ENCODE measurements at places on chromosomes 12 and 14.

- no peak overlapping the region for H3K4me3 ChIP-seq
- peaks cover 2% of the 10 kb centered on the region for H3K27me3 ChIP-seq
- no peaks in the 10 kb centered on the region for H3K4me1 ChIP-seq
- no peak for DNase-seq
Observed at GRCh38 chr12:93602897-93603668, 30.6 kb downstream of the SOCS2 start.

- no peak overlapping the region for H3K27ac ChIP-seq
- no peak overlapping the region for H3K4me3 ChIP-seq
- H3K4me1 ChIP-seq = peaks cover 2% of the 10 kb centered on the region
Observed at GRCh38 chr14:72855913-72856312, 38.0 kb downstream of the DPF3 start.

DNA sequence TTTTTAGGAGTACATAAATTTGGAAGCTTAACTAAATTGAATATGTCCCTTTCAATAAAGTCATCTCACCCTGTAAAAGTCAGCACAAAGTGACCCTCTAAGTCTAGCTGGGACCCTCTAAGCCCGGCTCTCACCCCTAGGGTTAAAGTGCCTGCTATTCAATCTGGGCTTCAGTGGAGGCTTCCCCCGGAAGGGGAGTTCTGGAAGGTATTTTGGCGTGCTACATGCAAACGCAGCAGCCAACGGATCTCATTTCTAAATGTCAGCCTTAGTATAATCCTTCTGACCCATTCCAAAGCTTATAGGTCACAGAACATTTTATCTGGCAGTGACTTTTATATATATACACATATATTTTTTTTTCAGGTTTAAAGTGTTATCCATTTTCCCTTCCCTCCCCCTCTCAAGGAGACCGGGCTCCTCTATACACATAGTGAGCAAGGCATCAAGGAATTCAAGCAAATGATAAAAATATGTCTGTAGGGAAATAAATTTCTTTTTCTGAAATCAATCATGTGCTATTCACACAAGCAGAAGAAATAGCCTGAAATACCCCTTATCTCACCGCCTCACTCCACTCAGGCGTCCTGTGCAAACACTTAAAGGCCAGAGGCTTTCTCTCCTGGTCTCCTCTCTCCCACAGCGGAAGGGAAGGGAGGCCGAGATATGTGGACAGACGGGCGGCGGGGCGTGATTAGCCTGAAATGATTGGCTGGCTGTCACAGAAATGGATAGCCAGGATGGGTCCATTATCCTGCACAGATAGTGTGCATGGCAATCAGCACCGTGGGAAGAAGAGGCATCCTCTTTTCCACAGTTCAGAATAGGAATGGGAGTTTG lies 301.7 kb downstream of the GALC start:
- H3K27me3 ChIP-seq = peaks cover 14% of the 10 kb centered on the region
- no peak overlapping the region for H3K27ac ChIP-seq
- no peak overlapping the region for H3K4me3 ChIP-seq
- no peaks in the 10 kb centered on the region for H3K36me3 ChIP-seq

DNA sequence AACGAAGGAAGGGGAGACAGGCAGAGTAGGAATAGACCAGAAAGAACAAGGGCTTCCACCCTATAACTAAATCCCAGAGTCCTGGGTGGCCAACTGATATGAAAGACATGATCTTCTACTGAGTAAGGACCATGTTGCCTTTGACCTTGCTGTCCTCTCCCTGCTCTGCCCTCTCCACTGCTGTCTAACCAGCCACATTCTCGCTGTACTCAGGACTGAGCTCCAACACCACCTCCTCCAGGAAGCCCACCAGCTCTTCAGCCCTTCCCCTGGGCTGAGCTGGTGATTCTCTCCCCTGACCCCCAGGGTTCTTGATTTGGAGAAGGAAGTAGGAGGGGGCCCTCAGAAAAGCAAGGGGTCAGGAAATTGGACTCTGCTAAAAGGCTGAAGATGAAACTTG lies 159.2 kb downstream of the DICER1 start:
- H3K4me3 ChIP-seq = no peak overlapping the region
- no peak for DNase-seq
- H3K36me3 ChIP-seq = no peaks in the 10 kb centered on the region
- peaks cover 26% of the 10 kb centered on the region for H3K27me3 ChIP-seq

GRCh38 chr12:18139989-18140596 lies 50.1 kb upstream of the RERGL start:
- no peaks in the 10 kb centered on the region for H3K27me3 ChIP-seq
- H3K36me3 ChIP-seq = no peaks in the 10 kb centered on the region
- DNase-seq = no peak
- H3K4me3 ChIP-seq = no peak overlapping the region
- no peaks in the 10 kb centered on the region for H3K4me1 ChIP-seq
